Colonic mucosa (tissue), 4 donors: ENCODE measurements at places on chromosomes 5 and 9. TPM values are rescaled to one million over a fixed set of nuclear protein-coding genes. Genes with fewer than 3 reads are reported as not detected.

- no peak for DNase-seq
These were observed 113.6 kb downstream of the IRX1 start for GRCh38 chr5:3709068-3709716.

GRCh38 chr5:68419081-68419636 lies 203.6 kb downstream of the PIK3R1 start:
- DNase-seq, result no peak

GRCh38 chr5:154238776-154239481 lies 48.4 kb downstream of the GALNT10 start:
- DNase-seq, result no peak

GRCh38 chr9:68895741-68896478 lies 118.0 kb downstream of the PRKACG start:
- DNase-seq, result no peak

GRCh38 chr9:91949946-91950664 lies at the start of gene ROR2:
TSS of gene ROR2 (minus strand) at chr9:91950228.
- DNase-seq, result peak; percentile 70

DNA sequence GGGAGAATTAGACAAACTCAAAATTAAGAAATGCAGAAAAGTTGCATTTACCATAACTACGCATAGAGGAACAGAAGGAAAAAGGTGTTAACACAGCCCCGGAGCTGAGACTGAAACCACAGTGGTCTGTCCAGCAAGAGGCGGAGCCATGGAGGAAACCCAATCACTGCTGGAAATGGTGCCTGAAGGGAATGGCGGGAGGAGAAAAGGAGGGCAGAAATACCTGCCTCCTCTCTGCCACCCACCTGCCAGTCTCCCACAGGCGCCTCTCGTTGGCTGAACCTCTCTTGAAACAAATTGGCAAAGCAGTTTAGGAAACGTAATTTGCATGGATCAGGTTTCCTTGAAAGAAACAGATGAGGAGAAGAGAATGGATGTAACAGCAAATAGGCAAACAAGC lies 9.7 kb upstream of the PRKACG start:
- DNase-seq, result no peak

- DNase-seq, result no peak
These were observed 4.0 kb downstream of the RGS7BP start for GRCh38 chr5:64509828-64510227.

DNA sequence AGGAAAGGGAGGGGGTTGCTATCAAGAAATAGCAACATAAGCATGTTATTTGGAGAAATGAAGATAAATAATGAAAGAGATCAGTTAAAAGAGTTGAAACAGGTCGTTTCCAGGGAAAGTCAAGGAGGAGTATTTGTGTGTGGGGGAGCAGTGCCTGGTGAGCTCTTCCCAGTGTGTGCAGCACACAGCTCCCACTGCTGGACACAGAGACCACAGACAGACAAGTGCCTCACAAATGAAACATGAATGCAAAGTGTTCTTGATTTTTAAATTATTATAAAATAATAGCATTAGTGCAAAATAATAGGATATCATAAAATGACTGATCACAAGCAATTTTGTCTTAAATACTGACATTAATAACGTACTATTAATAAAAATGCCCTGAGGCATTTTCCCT lies 40.8 kb downstream of the LIFR start:
- DNase-seq, result no peak

The PDGFRB gene
- total RNA-seq, result 18.1 TPM

- no peak for DNase-seq
These were observed 484.7 kb downstream of the ELAVL2 start for GRCh38 chr9:23341346-23341745.

The RASEF gene
- total RNA-seq, result 38.9 TPM

DNA sequence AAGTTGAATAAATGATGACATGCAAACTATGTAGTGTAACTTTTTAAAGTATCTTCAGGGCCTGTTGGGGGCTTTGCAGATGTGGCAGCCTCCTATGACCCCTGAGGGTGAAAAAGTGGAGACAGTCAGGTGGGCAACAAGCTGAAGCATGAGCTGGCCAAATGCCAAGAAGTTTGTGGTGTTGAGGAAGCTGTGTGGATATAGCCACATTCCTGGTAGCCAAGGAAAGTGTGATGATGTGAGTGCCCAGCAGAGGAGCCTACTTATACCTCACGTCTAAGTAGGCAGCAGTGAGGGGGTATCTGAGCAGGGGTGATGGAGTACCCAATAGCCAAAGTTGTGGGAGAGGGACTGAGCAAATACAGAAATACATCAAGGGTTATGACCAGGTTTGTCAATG lies 621.2 kb upstream of the CDH6 start:
- DNase-seq, result no peak

GRCh38 chr9:94855903-94856302 lies 129.4 kb downstream of the AOPEP start:
- DNase-seq, result no peak

GRCh38 chr5:2591777-2592453 lies 159.6 kb downstream of the IRX2 start:
- DNase-seq, result no peak

The TRAF1 gene
- 3.1 TPM for total RNA-seq

GRCh38 chr5:40736103-40736875 lies 19.5 kb downstream of the TTC33 start:
- no peak for DNase-seq

- no peak for DNase-seq
These were observed 101.3 kb upstream of the ADRA1B start for GRCh38 chr5:159814805-159815585.

DNA sequence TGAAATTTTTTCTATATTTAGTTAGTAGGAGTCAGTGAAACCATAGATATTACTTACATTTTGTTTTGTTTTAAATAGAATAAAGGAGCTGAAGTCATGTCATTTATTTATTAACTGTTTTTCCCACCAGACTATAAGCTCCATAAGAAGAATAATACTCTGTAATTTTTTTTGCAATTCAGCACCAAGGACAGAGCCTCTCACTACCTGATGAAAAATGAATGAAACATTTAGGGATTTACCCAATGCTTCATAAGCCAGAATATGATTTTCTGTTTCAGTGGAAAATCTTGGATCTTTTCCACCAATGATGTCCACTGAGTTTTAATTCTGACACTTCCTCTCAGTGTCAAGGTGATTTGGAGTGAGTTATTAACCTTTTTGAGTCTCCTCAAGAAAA lies 624.9 kb upstream of the GRAMD2B start:
- no peak for DNase-seq

GRCh38 chr9:120336021-120336752 lies 243.8 kb downstream of the CDK5RAP2 start:
- DNase-seq, result no peak

- no peak for DNase-seq
These were observed 17.2 kb upstream of the GCNT1 start for GRCh38 chr9:76441551-76442322.

The CCDC171 gene
- total RNA-seq, result 2.3 TPM

DNA sequence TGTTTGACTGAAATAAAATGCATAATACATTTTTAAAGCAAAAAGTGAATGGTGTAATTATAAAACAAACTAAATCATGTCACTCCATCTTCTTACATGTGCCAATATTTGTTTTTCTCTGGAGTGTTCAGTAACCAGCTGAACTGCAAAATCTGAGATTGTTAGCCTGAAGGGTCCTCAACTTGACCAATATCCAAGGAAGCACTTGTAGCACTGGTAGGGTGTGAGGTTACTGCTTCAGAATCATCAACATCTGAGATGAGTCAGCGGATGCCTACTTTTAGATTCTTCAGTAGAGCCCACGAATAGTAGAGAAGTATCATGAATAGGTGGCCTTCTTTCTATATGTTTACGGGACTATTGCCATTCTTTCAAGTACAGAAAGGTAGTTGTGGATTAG lies 226.7 kb downstream of the TLE4 start:
- no peak for DNase-seq

DNA sequence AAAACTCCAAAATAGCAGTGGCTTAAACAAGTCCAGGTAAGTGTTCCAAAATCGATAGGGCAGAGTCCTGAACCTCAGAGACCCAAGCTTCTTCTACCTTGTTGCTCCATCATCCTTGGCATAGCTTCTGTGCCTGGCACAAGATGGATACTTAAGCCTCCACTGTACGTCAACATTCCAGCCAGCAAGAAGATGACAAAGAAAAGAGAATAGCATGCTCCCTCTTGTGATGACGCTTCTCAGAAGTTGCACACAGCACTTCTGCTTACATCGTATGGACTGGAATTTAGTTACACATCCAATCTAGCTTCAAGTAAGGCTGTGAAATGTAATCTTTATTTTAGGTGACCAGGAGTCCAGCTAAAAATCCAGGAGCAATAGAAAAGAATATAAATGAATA lies 227.4 kb downstream of the ESM1 start:
- no peak for DNase-seq

- DNase-seq, result peak; percentile 33
These were observed at the start of gene RNF180 for GRCh38 chr5:64165500-64166200. TSS of gene RNF180 (plus strand) at chr5:64165843. CDS start at chr5:64200808, 34,965 bp downstream.

The PCSK1 gene
- 4.6 TPM for total RNA-seq

The SLCO6A1 gene
- not detected for total RNA-seq

DNA sequence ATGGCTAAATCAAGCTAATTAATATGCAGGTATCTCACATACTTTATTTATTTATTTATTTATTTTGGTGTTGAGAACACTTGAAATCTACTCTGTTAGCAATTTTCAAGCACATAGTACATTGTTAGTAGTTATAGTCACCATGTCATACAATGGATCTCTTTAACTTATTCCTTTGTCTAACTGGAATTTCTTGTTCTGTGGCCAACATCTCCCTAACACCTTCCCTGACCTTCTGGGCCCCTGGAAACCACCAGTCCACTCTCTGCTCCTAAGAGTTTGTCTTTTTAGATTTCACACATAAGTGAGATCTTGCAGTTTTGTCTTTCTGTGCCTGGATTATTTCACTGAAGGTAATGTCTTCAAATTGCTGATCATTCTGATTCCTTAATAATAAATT lies 229.1 kb downstream of the SEMA5A start:
- DNase-seq, result no peak

DNA sequence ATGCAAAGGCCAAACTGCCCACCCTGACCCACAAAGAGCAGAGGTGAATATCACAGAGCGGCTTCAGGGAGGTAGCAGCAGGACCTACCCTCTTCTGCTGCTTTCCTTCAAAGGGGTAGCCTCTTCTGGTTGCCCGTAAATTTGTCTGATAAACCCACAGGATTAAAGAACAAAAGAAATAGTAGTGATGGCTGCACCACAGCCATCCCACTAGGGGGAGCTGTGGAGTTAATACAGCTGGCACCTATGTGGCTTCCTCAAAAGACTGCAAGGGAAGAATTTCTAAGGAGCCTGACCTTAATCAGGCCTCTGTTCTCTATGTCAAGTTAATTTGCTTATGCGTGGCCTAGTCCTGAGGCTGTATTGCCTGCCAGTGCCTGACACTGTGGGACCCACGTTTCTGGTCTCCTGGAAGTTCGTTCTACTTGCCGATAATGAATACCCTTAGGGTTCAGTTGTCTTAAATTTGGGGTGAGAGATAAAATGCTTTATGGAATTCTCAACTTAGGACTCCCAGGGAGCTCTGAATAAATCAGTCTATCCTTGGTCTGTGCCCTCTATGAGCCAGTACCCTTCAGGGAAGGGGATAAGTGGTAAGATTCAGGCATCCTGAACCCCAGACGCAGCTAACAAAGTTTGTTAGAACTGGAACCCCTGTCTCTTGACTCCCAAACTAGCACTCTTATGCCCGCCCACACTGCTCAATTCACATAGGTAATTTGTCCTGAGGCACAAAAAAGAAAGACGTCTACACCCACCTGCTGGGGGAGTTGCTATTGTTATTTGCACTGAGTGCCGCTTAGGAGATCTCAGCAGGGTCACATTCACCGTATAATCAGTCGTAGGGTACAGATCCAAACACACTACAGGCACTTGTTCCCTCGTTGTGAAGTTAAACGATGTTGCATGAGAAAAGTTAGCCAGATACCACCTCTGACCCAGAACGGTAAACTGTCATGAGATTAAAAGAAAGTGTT lies 77.1 kb downstream of the SUSD1 start:
- peak; percentile 77 for DNase-seq

The MEIKIN gene
- total RNA-seq, result not detected

DNA sequence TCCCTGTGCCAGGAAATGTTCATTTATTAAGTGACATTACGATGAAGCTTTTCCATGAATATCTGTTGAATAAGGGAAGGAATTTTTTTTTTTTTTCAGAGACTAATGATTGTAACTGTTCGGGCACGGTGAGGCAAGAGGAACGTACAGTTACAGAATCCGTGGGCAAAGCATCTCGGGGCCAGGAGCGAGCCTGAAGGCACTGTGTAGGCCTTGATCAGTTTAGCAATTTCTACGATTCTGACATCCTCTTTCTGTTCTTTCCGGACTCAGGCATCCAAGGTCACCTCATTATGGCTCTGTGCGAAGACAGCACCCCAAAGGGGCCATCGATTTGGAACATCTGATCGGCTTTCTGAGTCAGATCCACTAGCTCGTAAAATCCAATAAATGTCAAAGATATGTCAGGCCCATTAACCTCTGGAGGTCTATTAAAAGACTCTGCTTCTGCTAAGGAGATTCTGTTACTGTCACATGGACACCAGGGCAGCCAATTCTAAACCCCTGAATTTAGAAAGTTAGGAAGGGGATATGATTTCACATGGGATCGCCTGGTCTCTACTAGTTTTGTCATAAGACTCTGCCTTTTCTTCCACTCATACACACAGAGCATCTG lies 41.4 kb upstream of the BOD1 start:
- no peak for DNase-seq

- no peak for DNase-seq
These were observed 9.4 kb downstream of the LCN12 start for GRCh38 chr9:136961279-136962065.

- no peak for DNase-seq
These were observed 823 bp upstream of the PRDM6 start for GRCh38 chr5:123088031-123088805.

The LCN9 gene
- not detected for total RNA-seq

DNA sequence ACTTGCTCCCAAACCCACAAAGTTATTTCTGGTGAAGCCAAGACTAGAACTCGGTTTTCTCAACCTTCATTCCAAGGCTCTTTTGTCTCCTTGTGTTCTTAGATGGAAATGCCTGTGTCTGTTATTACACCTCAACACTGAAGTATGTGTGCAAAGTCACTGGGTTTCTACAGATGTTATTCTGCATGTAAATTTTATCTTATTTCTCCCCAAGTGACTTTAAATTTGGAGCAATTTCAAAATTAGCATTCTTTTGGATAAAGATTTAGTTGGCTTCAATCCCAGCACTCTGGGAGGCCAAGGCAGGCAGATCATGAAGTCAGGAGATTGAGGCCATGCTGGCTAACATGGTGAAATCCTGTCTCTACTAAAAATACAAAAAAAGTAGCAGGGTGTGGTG lies 104.4 kb upstream of the GNA14 start:
- no peak for DNase-seq

- DNase-seq, result no peak
These were observed 60.6 kb upstream of the EMB start for GRCh38 chr5:50501491-50502228.

- DNase-seq, result no peak
These were observed 80.0 kb upstream of the PUM3 start for GRCh38 chr9:2923766-2924379.

The SHOC1 gene
- 0.37 TPM for total RNA-seq

DNA sequence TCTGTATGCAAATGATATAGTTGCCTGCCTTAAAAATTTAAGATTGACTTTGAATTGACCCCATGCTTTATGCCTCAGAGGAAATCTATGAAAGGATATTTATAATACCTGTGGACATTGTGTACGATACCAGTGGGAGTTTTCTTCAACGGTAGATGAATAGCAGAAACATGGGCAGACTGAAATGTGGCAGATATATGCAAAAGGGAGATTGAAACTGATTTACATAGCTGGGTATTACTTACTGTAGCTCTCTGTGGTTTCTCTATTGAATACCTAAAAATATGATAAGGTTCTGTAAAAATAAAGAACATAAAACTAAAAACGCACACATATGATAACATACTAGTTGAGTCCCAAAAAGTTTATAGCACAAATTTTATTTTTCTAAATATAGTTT lies 345.2 kb upstream of the PCSK5 start:
- DNase-seq, result no peak
